ENCODE measurements at places on chromosomes 11 and 22.

DNA sequence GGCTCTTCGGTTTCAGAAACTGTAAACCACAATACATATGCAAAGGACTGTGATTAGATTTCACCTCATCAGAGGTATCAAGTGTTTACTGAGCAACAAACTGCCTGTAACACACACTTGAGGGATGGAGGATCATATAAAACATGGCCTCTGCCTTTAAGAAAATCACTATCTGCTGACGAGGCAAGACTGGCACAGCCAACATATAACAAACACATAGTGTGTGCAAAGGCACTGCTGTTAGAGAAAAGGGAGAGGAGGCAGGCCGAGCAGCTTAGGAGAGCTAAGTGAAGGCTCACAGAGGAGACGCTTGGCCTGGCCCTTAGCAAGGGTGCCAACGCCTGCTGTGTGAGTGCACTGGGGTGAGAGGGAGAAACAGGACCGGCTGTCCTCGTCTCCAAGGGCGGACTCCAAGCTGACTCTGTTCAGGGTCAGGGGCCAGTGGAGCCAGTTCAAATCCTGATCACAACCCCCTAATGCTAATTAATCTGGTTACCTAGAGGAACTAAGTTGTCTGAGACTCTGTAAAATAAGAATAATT lies 48.2 kb downstream of the LRFN4 start:
- DNase-seq: no peak

DNA sequence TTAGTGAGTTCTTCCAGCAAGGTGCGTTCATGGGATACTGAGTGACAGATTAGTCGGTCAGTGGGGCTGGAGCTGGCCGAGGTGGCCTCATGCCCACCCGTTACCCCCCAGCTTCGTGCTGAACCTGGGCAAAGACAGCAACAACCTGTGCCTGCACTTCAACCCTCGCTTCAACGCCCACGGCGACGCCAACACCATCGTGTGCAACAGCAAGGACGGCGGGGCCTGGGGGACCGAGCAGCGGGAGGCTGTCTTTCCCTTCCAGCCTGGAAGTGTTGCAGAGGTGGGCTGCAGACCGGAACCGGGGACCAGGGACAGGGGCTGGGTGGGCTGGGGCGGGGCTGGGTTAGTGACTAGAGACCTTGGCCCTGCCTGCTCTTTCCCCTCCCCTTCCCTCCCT lies 2.9 kb downstream of the LGALS1 start:
- DNase-seq: no peak

DNA sequence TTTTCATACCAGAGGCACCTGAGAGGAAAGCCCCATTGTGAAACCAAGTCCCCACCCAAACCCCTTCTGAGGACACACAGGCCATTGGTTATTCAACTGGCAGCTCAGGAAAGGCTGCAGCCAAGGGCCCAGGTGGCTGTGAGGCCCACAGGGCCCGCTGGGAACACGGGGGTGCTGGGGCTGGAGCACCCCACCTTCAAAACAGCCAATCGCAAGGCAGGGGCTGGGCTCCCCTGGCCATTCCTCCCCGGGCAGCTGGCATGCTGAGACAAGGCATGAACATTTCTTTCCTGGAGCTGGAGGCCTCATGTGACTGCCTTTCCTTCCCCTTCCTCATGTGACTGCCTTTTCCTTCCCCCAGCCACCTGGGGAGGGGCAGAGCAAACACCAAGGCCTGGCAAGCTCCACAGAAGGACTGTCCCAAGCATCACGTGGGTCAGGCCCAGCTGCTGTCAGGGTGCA lies 76.9 kb downstream of the PIWIL3 start:
- no peak for DNase-seq

DNA sequence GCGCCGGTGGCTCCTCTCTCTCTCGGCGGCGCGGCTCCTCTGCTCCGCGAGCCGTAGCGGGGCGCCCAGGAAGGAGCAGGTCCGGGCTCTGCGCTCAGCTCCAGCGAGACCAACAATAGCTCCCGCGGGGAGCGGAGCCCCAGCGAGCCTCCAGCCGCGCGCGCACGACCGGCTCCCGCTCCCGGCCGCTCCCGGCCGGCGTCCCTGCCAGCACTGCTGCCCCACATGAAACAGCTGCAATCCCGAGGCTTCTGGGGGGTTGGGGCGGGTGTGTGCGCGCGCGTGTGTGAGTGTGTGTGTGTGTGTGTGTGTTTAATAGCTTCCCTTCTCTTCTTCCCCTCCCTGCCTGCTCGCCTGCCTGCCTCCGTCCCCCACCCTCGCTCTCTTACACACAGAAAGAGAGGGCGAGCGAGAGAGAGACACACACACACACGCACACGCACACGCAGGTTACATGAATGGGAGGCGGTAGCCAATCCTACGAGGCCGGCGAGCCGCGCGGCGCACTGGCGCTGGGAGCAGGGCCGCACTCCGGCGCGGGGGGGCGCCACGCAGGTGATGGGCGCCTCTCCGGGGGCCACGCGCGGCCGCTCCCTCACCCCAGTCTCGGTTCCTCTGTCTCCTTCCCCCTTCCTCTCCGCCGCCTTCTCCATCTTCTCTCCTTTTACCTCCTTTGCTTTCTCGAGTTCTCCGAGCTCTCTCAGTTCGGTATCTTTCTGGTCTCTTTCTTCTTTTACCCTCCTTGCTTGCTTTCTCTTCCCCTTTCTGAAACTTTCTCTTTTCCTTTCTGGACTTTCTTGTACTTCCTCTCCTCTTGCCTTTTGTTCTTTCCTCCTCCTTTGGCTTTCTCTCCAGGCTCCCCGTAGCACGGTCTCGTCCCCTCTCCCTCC lies at the start of gene TENM4:
TSS of gene TENM4 (minus strand) at position 460 of the 890 bp plus-strand sequence. CDS start 371,086 bp downstream, outside the sequence.
- no peak for DNase-seq

- DNase-seq: no peak
Measured at GRCh38 chr11:22577854-22578253, 47.8 kb downstream of the FANCF start.

GRCh38 chr11:94678236-94678635 lies 89.9 kb upstream of the AMOTL1 start:
- no peak for DNase-seq

DNA sequence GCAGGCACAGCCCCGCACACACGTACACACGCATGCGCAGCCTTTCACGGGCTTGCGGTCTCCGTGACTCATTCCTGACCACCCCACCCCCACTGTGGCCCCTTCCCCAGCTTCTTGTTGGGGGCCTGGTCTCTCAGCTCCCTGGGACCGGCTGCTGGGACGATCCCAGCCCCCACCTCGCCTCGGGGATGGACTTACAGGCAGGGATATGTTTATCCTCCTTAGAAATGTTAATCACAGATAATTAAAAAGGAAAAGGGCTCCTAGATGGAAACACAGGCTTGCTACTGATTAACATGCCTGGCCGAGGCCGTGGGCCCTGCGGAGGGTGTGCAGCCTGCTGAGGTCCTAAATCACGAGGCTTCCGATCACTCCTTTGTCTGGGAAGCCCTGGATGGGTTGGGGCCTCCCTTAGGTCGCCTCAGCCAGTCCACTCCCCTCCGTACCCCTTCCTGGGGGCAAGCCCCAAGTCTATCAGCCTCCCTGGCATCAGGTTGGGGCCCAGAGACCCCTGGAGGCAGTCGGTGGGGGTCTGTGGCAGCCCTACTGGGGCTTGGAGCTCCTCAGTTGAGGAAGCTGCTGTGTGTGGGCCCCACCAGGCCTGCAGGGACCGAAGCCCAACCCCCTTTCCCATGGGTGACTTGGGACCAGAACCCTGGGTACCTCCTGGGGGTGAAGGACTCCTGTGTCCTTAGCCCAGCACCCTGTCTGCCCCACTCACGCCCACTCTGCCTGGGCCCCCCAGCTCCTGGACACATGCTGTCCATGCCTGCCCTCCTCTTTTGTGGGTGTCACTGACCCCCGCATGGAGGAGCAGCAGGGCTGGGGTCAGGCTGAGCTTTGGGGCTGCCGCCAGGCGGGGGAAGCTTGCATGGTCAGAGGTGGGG lies 20.6 kb downstream of the TSPAN4 start:
- DNase-seq: no peak

- no peak for DNase-seq
Measured at GRCh38 chr11:8947230-8947943, 4.6 kb upstream of the ASCL3 start.

- DNase-seq: no peak
Measured at GRCh38 chr11:134019500-134019899, 49.4 kb upstream of the JAM3 start.

GRCh38 chr22:37627545-37627944 lies 11.9 kb upstream of the SH3BP1 start:
- peak; percentile 31 for DNase-seq

- DNase-seq: no peak
Measured at GRCh38 chr22:20946080-20946986, 20.7 kb upstream of the AIFM3 start.

DNA sequence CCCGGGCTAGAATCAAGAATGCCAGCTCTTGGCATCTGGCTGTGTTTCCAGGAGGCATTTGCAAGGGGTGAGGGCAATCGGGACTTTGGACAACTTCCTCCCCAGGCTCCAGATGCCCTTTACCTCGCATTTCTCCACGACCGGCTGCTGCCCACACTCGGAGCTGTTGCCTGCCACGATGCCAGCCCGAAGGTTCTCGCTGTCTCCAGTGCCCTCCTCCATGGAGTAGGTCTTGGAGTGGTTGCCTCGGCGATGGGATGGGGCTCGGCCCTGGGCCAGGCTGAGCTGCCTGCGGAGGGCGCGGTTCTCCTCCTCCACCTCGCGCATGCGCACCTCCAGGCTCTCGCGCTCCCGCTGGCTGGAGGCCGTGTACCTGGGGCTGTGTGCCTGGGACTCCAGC lies 270.0 kb downstream of the LARGE1 start:
- DNase-seq: no peak

DNA sequence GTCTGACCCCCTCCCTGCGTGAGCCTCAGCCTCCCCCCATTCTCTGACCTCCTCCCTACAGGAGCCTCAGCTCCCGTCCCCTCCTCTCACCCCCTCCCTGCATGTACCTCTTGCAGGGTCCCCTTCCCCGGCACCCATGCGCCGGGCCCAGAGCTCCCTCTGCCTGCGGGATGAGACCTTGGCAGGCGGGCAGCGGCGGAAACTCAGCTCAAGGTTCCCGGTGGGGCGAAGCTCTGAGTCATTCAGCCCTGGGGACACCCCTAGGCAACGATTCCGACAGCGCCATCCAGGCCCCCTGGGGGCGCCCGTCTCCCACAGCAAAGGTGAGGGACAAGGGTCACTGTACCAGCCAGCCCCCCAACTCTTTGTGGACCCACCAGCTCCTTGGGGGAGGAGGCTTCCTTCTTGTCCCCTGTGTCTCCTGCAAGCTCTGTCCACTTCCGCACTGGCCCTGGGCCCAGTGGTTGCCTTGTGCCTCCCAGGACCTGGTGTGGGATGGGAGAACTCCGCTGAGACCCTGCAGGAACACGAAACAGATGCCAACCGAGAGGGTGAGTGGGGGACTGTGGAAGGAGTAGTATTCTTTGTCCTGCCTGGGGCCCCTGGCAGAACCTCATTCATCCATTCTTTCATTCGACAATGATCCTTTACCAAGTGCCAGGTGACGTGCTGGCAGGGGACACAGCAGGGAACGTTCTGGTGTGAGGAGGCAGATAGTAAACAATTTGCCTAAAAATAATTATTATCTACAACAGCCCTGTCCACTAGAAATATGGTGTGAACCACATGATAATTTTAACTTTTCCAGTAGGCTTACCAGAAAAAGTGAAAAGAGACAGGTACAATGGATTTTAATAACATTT lies 3.7 kb upstream of the RPS6KA4 start:
- DNase-seq: peak; percentile 47

DNA sequence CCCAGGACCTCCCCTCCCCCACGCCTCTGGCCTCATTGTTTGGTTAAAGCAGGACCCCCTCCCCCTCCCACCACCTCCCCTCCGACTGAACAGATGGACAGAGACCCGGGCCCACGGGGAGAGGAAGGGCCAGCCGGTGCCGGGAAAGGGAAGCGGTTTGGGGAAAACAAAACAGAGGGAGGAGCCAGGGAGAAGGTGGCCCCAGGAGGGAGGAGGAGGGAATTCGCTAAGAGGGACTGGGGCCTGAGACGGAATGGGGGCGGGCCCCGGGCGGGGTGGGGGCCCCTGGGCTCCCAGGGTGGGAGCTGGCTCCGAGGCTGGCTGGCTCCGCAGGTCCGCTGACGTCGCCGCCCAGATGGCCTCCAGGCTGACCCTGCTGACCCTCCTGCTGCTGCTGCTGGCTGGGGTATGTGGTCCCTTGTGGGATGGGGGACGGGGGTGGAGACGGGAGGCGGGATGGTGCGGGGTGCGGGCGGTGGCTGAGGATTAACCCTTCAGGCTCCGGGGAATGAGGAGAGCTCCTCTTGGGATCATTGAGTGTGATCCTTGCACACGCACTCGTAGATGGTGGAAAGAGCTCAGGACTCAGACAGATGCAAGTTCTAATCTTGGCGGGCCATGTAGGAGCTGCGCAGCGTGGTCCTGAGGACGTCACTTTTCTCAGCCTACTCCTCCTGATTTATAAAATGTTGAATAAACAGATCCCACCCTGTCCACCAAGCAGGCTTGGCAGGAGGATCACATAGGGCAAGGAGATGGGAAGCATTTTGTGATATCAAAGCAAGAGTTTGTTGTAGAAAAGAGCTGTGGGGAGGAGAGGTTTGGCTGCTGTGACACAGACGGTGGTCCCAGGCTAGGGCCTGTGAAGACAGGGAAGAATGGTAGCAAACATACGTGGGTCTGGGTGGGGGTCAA lies 688 bp downstream of the SERPING1 start:
- no peak for DNase-seq

DNA sequence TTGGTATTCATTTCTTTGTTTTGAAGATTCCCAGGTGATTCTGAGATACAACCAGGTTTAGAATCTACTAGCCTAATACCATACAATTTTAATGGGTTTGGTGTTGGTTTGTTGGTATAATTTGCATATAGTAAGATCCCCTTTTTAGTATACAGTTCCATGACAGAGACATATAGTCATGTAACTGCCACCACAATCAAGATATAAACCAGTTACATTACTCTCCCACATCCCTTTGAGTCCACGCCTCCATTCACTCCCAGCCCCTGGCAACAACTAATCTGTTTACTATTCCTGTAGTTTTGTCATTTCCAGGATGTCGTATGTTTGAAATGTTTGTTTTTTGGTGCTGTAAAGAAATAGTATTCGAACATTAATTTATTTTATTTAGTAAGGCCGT lies 4.3 kb downstream of the ASRGL1 start:
- no peak for DNase-seq

GRCh38 chr11:1348146-1348795 lies 38.8 kb upstream of the TOLLIP start:
- DNase-seq: no peak

DNA sequence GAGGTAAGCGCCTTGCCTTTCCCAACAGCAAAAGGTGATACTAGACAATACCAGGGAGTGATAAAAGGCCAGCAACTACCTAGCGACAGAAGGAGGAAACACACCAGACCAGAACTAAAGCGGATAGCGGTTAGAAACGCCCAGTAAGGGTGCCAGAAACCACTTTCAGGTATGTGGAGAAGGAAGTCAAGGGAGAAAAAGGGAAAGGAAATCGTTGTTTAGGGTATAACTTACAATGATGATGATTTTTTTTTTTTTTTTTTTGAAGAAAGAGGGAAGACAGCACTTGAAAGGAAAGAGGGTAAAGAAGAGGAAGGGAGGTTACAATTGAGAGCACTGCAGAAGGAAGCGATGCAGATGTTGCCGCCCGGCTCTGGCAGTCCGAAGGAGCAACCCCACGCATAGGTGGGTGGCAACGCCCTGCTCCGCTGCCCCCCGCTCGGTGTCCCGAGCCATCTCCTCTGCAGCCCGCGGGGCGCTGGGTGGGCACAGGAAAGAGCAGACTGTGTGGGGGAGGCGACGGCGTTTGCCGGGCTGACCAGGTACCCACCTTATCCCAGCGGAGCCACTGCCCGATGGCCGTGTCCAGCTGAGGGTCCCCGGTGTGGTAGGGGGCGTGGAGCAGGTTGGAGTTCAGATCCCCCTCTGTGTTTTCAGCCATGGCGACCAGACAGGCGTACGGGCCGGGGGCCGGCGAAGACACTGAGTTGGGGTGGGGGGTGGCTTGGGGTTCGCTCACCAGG lies 561 bp downstream of the PGM2L1 start:
- DNase-seq: peak; percentile 16

- DNase-seq: no peak
Measured at GRCh38 chr11:78070621-78071020, 7.0 kb downstream of the THRSP start.

Measured in activated T-cell treated with anti-CD3 and anti-CD28 coated beads, Interleukin-2, amount 50 U/mL, for 4 hours (primary cell).